Effector CD8-positive, alpha-beta T cell (primary cell): ENCODE measurements at places on chromosomes 6 and 20.
A peak's percentile ranks its signal among the peaks of the same experiment; 100 is the strongest.

DNA sequence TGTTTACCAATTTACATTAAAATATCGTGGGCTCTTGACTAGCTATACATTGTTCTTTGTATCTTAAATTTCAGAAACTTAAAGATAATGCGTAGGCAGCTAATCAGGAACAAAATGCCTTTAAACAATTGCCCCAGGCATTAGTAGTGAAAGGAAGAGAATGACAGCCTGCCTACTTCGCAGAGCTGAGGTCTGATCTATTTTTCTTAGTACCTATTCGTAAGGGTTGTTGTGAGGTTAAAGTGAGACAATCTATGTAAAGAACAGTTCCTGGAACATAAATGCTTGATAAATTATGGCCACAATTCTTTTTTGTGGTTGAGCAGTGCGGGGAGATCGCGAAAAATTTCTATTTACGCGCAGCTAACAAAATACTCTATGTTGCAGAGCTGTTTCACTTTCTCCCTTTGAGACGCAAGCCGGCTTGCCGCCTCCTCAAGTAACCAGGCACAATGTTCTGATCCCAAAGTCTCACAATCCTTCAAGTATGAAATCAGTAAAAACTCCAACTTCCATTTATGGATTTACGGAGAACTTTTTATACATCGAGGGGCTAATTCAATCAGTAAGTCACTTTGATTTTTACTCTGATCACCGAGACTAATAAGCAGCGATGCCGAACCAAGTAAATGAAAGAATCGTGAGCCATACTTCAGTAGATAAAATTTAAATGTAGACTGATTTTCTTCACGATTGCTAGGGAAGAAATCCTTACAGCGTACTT is 878 bp upstream of the PNRC1 start:
- DNase-seq, result peak; percentile 45

DNA sequence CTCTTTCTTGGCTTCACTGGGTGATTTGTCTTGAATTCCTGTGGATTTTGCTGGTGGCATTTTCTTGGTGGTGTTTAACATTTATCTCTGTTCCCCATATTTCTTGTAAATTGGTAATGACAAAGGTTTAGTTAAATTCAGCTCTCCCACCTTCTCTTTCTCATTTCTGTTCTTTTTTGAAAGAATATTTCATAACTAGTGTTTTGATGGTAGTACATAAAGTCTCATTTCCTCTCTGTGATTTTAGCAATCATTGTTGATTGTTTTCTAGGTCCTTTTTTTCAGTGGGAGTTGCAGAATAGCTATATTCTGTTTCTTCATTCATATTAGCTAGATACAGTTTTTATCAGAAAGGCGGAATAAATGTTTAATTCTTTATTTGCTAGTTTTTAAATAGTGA is 73.1 kb downstream of the QKI start:
- DNase-seq, result no peak

DNA sequence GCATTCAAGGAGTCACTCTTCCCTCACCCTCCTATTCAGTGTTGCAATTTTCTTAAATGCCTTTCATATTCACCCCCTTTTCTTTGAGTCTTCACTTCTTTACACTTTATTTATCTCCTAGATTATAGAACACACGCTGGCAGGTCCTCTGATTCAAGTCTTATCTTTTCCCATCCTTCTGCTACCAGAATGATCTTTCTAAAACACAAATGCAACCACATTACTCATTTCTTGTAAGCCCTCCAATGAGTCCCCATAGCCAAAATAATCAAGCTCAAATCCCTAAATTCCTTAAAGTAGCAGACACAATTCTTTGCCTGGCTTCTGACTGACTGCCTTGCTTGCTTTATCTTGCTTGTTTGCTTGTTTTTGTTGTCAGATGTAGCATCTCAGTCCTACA is 920.0 kb downstream of the TFAP2A start:
- DNase-seq, result no peak

DNA sequence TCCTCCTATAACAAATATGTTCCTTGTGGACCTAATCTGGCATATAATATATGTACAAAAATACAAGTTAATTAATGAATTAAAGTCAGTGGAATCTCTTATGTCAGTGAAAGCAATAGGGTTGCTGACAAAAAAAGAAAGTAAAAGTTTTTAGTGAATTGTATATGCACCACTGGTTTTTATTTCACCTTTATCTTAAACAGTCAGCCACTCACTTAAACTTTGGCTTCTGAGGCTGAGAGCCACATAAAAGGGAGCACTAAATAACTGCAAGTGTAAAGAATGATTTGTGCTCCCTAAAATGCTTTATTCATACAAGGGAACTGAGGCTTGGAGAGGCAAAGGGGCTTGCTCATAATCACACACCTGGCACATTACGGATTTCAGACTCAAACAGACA is 9.9 kb upstream of the F13A1 start:
- DNase-seq, result no peak

DNA sequence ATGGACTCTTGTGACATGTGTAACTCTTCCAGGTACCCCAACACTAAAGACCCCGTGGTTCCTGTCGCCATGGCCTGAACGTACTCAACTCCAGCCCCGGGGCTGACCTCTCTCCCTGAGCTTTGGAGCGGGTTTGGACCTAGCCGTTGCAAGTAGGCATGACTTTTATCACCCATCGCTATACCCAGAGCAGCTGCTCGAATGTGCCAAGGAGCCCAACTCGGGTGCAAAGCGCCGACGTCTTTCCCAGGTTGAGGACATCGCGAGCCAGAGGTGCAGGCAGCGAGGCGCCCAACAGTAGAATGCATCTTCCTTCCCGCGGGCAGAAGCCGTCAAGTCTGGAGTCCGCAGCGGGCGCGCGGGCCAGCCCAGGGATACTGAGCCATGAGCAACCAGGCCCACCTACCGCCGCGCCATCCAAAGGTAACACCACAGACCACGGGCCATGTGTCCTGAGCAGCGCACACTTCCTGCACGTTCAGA is 5.7 kb upstream of the LAMP5 start:
- DNase-seq, result no peak

DNA sequence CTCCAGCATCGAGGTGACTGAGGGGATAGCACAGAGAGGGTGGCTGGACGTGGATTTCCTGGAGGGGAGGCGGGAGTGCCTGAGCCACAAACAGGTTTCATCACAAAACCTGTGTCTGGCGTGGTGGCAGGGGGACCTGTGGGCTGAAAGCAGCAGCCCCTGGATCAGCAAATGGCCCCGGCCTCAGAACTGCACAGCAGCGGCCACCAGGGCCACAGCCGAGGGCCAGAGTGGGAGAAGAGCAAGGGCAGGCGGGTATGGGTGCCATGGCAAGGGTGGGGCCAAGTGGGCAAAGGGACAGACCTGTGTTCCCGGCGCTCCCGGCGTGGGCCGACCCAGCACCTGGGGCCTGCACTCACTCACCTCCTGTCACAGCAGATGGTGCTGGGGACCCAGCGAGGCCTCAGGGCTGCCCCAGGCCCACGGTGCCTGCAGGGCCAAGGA is 19.0 kb downstream of the NTSR1 start:
- no peak for DNase-seq

GRCh38 chr6:4531406-4531805 is 244.8 kb upstream of the CDYL start:
- no peak for DNase-seq

DNA sequence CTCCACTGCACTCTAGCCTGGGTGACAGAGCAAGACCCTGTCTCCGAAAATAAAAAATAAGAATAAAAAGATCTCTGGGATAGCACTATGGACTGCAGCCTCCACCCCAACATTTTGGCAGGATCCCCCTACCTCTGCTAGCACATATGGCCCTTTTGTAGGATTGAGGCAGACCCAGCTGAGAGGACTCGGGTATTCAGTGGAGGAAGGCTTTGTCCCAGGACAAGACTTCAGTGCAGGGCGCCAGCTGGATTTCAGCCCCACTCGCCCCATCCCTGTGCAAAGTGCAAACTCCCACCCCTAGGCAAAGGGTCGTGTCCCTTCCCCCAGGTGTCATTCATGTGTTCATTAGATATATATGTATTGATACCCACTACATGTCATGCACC is 84.6 kb upstream of the SLC22A16 start:
- DNase-seq, result no peak

DNA sequence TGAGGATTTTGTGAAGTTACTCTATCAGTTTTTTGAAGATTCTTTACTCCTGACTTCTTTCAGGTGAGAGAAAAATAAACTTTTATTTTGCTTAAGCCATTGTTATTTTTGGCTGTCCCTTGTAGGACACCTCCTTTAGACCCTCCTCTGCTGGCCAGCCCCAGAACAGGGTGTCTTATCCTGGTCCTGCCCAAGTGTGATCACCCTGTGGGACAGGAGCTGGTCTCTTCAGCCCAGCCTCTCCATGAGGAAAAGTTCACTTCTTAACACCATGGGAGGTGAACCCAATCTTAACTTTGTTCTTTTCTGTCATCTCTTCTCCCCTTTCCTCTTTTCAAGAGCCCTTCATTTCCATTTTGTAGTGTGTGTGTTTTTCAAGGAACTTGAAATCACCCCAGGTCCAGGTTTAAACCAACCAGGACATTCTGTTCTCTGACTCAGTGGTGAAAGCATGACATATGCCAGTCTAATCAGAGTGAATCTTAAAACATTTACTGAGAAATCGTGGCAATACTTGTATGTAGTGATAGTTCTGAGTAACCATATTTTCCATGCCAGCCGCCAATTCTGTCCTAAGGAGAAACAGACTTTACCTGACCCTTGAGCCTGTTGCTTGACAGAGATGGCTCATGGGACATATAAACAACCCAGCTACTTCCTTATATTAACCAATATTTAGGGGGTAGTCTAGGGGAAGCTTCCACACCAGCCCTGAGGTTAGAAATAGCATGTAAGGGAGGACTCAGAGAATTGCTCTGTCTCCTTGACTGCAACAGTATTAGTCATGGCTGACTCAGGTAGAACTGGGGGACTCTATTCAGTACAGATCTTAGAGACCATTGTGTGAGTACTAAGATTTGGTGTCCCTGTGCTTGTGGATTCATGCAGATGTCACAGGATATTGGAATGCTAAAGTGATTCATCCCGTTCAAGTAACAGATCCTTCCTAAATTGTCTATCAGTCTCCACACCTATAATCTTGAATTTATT is 48.8 kb downstream of the FLRT3 start:
- no peak for DNase-seq

DNA sequence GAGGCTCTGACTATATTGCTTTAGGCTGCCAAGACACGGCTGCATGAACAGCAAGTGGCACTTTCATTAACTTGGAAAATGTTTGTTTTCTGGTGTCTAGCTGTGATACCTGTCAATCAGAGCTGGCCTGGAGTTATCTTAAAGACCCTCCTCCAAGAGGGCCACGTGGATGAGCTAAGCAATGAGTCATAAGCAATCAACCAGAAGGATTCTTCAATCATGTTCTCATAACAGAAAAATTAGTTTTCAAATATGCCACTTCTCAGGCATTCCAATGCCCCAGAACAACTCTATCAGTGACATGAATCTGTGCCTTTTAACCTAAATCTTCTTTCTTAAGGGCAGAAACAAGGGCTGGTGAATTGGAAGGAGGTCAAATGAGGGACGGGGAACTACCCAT is 283.0 kb downstream of the HTR1B start:
- DNase-seq, result no peak

- no peak for DNase-seq
Measured at GRCh38 chr20:54047720-54048119, 22.7 kb downstream of the BCAS1 start.

GRCh38 chr6:158039571-158040050 is 57.9 kb downstream of the SYNJ2 start:
- no peak for DNase-seq

GRCh38 chr6:112983713-112984261 is 636.7 kb downstream of the RFPL4B start:
- no peak for DNase-seq
